Dermis microvascular lymphatic vessel endothelial cell (primary cell): ENCODE measurements at places on chromosomes 3 and 15.

DNA sequence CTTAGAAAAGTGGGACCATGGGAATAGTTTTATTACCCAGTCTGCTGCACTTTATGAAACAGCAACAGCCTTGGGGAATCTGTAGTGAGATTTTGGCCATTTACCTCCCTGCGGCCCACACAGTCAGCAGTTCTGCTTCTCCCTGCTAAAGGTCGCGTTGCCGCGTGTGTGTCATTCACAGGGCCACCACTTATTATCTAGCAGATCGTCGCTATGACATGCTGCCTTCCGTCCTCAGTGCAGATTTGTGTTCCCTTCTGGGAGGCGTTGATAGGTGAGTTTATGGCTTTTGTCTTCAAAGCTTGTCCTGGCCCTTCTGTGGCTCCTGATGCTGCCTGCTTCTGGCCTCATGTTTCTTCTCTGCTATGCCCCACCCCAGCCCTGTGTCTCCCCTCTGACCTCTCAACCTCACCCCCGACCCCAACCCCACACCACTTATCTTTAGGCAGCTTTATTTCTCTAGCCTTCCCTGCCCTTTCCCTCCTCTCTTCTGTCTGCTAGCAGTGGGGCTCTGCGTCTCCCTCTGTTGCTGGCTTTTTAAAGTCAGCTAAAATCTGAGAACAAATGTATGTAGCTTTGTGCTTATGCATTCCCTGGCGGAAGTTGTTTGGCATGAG is 30.1 kb downstream of the DIS3L start:
- DNase-seq: no peak

GRCh38 chr15:38212729-38213351 is 39.8 kb upstream of the SPRED1 start:
- DNase-seq: no peak

DNA sequence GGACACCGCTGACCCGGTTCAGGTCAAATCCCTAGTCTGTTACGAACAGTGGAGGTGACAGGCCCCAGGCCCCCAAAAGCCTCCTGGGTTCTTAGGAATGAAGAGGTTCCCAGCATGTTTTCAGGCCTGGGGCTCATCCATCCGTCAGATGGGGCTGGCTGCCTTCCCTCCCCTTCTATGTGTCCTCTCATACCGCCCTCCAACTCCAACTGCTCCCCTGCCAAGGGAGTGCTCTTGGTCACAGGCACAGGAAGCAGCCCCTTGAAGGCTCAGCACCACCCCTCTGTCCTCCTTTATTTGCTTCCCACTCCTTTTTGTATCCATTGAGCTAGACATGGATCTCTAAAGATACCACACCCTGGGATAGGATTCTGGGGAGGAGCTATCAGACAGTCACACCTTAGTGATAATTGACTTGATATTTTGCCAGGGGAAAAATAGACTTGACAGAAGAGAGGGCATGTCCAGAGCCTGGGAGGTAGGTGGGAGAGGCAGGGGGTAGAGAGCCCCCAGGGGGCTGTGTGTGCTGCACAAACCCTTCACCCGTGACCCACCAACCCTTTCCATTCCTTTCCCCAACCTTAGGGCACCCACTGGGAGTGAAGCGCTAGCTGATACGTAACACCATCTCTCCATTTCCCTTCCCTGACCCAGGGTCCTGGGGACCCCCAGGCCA is 10.7 kb upstream of the CSPG4 start:
- no peak for DNase-seq

GRCh38 chr15:61479613-61480012 is 250.5 kb upstream of the RORA start:
- DNase-seq: no peak

DNA sequence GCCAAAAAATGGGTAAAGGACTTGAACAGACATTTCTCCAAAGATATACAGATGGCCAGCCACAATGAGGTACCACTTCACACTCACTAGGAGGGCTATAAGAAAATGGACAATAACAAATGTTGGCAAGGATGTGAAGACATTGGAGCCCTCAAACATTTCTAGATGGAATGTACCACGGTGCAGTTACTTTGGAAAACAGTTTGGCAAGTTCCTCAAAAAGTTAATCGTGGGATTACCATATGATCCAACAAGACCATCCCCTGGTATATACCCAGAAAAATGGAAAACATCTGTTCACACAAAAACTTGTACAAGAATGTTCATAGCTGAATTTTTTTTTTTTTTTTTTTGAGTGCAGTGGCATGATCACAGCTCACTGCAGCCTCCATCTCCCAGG is 15.9 kb upstream of the HRH1 start:
- no peak for DNase-seq

DNA sequence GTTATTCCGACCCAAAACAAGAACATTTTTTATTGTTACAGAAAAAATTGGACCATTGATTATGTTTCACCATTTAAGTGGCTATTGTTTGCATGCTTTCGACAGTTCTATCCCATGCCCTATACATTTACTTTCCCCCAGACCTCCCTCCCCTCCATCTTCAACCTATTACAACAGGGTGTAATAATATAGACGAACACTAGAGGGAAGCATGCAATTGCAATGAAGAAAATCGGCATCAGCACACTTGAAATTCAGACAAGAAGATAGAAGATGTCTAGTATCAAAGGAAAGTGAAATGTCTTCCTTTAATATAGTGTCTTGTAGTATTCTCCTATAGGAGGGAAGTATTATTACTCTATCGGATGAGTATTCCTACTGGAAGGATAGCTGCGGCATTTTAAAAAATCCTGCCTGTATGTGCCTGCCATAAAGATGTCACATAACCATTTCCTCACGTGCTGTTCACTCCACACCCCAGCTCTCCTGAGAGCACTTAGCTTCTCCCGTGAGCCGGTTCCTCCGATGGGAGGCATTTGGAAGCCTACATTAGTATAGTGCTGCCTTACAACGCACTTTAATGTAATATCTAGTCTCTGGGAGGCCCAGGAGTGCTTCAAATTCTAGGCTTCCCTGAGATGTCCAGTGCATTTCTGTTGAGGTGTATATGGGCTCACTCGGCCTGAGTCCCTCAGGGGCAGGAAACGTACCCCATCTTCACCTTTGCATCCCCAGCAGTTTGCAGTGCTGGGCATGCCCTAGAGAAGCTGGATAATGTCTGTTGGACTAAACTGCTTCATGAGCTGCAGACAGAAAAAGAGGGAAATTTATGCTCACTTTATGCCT is 17.8 kb upstream of the ERICH6 start:
- peak; percentile 65 for DNase-seq

- DNase-seq: no peak
Observed at GRCh38 chr3:137944593-137944992, 65.4 kb upstream of the CLDN18 start.

GRCh38 chr15:90585863-90586262 is 56.1 kb downstream of the CRTC3 start:
- DNase-seq: peak; percentile 82

GRCh38 chr3:120705884-120706582 is 24.0 kb upstream of the HGD start:
- DNase-seq: no peak

GRCh38 chr3:46141813-46142212 is 66.3 kb downstream of the CCR1 start:
- no peak for DNase-seq

DNA sequence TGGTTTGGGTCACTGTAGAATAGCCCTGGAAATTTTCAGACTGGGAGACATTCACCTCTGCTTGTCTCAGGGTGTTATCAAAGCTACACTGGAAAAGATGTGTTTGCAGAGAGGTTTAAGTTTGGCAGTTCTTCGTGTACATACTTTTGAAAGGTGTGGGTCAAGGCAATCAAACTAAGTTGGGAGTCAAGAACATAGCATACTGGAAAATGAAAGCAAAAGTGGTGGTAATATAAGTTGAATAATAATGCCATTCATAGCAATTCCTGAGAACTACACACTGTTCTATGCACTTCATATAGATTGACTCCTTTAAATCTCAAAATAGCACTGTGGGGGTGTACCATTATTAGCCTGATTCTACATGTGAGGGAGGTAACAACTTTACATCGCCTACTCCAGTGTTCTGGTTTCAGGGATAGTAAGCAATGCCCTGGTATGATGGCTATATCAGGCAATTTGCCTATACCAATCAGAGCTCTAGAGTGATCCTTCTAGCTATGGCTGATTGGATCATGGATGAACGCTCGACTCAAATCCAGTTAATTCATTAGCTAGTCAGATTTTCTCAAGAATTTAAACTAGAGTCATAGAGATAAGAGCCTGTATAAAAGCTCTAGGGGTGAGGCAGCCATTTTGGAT is 44.6 kb upstream of the RASGRP1 start:
- DNase-seq: no peak

DNA sequence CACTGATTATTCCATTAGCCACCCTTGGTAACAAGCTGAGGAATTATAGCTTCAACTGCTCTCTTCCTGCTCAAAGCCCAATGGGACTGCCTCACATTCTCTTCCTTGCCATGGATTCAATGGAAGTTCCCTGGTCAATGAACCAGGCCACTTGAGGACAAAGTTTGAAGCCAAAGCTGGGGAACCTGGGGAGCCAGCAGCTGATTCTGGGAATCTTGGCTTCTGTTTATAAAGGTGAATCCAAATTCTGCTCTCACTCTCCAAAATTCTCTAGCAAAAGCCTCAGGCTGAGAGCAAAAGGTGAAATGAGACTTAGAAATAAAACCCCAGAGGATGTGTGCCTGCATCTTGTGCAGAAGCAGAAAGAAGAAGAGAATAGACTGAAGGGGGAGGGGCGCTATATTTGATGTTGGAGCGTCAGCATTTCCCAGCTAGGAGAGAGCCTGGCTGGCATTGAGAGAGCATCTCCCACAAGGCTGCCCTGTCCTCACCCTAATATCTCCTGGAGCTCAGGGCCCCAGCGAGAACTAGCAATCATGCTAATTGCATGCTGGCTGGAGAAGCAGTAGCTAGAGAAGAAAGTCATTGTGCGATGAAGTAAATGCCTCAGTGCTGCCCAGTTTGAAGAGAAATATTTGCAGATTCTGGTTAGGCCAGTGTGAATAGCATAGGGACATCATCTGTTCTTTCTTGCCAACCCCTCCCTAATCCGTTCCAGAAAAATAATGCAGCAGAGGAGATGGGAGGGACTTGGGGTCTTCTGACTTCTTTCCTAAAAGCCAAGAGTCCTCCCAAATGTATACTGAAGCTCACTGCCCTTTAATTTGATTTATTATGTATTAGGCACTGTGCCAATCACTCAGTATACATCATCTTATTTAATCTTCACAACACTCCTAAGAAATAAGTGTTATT is 34.9 kb upstream of the GAP43 start:
- DNase-seq: no peak

DNA sequence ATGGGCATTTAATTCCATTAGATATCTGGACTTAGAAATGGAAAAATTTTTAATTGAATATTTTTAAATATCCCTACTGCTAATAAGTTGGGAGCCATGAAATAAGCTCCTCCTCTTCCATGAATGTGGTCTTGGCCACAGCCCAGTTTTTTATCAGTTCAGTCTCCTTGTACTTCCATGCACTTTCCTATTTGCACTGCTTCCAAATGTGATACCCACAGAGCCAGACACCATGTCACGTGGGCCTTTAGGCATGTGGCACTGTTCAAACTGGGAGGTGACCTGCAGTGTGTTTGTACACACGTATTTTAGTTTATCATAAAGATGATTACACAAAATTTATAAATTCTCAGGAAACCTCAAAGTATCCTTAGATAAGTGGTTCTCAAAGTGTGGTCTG is 80.1 kb upstream of the DGKG start:
- no peak for DNase-seq

GRCh38 chr15:93987068-93987467 is 244.3 kb upstream of the MCTP2 start:
- no peak for DNase-seq

GRCh38 chr3:48747015-48747615 is 30.1 kb upstream of the IP6K2 start:
- peak; percentile 28 for DNase-seq

- DNase-seq: peak; percentile 92
Observed at GRCh38 chr15:56805466-56806147, 72.3 kb upstream of the ZNF280D start.

- DNase-seq: no peak
Observed at GRCh38 chr3:37772773-37773354, 88.8 kb upstream of the CTDSPL start.

GRCh38 chr3:14633819-14634424 is 17.6 kb upstream of the CCDC174 start:
- DNase-seq: peak; percentile 71

DNA sequence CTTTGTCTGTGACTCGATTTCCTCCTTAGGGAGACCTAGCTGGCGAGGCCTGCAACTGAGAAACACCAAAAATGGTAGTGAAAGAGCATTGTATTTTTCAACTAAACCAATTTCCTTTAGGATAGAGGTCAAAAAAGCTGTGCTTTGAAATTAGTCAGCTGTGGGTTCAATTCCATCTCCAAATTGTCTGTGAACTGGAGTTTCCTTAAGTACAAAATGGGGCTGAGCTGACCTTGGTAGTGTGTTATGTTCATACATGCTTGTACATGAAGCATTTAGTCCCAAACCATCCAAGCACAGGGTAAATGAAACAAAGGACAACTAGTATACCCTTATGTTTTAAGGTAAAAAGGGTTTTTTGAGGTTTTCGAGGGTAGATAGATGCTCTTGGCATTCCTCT is 99.3 kb downstream of the RARB start:
- DNase-seq: no peak

GRCh38 chr3:64732576-64732975 is 44.8 kb upstream of the ADAMTS9 start:
- no peak for DNase-seq

GRCh38 chr15:99963976-99964375 is 230.7 kb upstream of the LYSMD4 start:
- DNase-seq: no peak
